AML-193 (cell line): ENCODE measurements at places on chromosomes 7 and 10.
A peak's percentile ranks its signal among the peaks of the same experiment; 100 is the strongest.

DNA sequence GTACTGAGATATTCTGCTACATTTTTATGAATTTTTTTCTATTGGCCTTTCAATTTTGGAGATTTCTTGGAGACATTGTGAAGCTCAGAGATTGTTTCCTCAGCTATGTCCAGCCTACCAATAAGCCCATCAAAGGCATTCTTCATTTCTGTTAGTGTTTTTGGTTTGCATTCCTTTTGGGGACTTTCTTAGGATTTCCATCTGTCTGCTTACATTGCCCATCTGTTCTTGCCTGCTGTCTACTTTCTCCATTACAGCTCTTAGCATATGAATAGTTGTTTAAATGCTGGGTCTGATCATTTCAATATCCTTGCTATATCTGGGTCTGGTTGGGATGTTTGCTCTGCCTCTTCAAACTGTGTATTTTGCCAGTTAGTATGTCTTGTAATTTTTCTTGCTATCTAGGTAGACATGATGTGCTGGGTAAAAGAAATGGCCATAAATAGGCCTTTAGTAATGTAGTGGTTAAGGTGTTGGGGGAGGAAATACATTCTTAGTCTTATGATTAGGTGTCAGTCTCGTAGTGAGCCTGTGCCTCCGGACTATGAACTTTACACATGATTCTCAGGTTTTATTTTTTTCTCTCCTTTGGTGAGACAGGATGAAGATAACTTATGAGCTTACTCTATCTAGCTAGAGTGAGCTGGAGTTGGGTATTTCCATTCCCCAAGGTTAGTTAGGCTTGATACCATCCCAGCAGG lies 32.6 kb upstream of the NME8 start:
- no peak for DNase-seq

DNA sequence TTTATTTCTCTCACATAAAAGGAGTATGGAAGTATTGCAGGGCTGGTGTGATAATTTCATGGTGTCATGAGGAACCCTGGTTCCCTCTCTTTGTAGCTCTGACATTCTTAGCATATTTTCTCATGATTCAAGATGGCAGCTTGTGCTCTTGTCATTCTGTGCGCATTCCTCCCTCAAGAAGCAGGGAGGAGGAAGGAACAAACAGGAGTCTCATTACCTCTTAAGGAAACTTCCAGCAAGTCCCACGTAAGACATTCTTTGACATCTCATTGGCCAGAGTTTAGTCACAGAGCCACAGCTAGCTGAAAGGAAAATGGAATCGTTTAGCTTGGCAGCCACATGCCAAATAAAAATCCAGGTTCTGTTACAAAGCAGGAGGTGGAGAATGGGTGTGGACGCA lies 546.8 kb downstream of the LRMDA start:
- no peak for DNase-seq

- no peak for DNase-seq
Measured at GRCh38 chr10:80471715-80472233, 17.7 kb downstream of the TSPAN14 start.

- no peak for DNase-seq
Measured at GRCh38 chr10:26567351-26567721, 129.2 kb downstream of the APBB1IP start.

DNA sequence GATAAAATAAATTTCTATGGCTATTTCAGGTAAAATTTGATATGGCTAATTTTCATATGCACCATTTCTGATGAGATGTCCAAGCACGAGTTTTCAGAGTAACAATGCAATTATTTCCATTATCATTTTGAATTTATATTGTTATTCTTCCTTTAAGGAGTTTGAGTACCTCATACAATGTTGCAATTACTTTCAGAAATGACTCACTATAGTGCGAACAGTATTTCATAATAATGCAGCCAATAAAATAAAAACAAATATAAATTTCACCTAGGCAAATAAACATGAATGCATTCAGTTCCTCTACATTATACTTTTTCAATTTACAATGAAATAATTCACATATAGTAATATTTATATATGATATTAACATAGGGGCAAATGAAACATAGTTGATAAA lies 78.8 kb upstream of the LRRN3 start:
- DNase-seq, result no peak

- no peak for DNase-seq
Measured at GRCh38 chr10:101464082-101464481, 110.1 kb downstream of the BTRC start.

DNA sequence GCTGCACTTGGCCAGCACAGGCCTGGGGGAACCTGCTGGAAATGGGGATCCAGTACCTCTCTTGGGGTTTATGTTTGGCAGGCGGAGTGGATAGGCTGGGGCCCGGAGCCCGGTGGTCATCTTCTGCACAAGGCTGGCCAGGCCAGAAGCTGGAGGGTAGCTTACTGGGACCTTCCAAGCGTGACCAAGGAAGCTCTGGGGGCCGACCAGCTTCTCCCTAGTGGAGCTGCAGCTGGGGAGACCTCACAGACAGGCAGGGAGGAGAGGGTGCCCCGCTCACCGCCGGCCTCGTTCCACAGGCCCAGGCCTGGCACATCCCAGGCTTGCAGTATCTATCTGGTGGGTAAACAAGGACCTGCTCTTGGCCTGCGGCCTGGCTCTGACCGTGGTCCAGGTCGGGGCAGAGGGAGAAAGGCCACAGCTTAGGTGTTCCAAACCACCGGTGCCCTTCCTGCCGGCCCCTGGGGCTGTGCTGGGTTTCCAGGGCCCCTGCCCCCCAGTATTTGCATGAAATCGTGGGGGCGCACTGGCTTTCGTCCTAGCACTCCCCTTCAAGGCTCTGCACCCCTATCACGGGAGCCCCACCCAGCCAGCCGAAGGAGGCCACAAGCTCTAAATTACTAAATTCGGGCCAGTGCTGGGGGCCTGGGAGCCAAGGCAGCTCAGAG lies 1.5 kb upstream of the ELFN1 start:
- DNase-seq, result no peak

GRCh38 chr7:127089146-127089545 lies 163.6 kb downstream of the GRM8 start:
- DNase-seq, result no peak

- no peak for DNase-seq
Measured at GRCh38 chr10:97771055-97771891, 526 bp downstream of the SFRP5 start.

DNA sequence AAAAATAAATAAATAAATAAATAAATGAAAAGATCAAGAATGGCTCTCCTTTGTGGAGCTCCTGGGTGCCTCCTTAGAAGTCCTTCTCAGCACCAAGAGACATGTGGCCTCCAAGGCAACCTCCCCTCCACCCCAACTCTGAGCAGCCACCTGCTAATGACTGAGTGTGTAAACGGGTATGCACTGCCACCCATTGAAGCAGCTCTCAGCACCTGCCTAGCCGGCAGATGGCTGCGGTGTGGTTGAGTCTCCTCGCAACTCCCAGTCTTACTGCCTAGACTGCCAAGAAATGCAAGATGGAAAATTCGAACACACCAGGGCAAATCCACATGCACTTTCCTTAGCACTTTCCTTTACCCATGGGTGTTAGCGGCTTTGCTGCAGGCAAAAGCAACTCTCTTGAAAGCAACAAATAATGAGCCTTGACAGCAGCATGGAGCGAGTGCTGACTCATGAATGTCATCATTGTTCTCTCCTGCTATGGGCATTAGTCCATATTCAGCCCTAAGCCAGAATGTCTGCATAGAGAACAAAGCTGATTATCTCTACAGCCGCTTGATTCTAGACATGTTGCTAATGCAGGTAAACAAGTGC lies 913.9 kb upstream of the AUTS2 start:
- no peak for DNase-seq

GRCh38 chr10:44960482-44961229 lies 1.1 kb downstream of the RASSF4 start:
- DNase-seq, result peak; percentile 19

DNA sequence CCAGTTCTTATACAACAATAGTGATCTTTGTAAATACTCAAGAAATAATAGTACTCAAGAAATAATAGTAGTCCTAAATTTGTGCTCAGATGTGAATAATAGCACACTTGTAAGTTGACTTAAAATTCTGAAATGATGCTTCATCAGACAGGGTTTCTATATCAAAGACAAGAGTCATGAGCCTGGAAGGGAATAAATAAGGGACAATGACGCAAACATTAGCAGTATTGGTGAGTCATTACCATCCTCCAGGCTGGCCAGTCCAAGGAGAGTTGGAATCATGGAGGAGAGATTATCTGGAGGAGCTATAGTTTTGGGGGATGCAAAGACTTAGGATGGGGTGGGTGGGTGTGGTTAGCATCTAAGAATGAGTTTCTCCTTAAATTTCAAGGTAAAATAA lies 6.1 kb upstream of the SH3PXD2A start:
- DNase-seq, result no peak

DNA sequence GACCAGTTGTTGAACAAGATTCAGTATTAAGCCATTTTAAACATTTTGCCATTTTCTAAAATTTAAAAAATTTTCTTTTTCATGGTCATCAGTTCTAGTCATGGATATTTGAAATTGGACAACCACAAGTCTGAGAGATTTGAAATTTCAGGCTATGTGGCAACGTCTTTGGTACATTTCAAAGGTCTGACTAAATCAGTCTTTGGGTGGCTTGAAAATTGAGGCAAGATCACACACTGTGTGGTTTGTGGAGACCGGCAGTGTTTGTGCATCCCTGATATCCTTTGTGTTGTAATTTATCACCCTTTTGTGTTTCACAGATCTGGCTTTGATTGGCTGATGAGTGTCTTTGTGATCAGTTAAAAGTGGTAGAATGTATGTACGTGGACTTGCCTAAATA lies 35.7 kb downstream of the CCAR1 start:
- DNase-seq, result no peak

GRCh38 chr10:30039988-30040387 lies 19.4 kb downstream of the JCAD start:
- DNase-seq, result no peak

GRCh38 chr7:135844903-135845302 lies 96.3 kb upstream of the FAM180A start:
- DNase-seq, result no peak

DNA sequence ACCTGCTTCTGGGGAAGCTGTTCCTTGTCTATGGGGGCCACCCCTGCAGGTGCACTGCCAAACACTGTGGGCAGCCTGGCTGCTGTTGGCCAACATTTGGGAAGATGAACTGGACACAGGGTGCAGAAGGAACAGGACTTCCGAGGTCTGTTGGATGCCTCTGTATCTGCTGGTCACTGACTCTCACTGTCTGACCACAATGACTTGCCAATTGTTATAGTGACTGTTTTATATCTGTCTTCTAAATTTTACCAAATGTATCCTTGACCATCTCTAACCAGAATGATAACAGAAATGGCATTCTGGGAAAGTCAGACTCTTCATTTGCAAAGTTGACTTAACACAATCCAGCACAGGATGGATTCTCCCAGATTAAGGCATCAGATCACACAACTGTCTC lies 214.0 kb upstream of the PRSS58 start:
- no peak for DNase-seq

GRCh38 chr7:11642841-11643240 lies 189.2 kb downstream of the THSD7A start:
- no peak for DNase-seq

DNA sequence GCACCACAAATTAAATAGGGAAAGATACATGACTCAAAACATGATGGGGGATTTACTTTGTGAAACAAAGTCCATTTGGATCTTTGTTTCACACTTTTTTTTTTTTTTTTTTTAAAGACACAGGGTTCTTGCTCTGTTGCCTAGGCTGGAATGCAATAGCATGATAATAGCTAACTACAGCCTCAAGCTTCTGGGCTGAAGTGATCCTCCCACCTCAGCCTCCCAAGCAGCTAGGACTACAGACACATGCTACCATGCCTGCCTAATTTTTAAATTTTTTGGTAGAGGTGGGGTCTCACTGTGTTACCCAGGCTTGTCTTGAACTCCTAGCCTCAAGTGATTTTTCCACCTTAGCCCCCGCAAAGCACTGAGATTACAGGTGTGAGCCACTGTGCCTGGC lies 172.6 kb upstream of the KLF14 start:
- DNase-seq, result no peak

GRCh38 chr7:69561266-69561960 lies 36.9 kb upstream of the AUTS2 start:
- no peak for DNase-seq

DNA sequence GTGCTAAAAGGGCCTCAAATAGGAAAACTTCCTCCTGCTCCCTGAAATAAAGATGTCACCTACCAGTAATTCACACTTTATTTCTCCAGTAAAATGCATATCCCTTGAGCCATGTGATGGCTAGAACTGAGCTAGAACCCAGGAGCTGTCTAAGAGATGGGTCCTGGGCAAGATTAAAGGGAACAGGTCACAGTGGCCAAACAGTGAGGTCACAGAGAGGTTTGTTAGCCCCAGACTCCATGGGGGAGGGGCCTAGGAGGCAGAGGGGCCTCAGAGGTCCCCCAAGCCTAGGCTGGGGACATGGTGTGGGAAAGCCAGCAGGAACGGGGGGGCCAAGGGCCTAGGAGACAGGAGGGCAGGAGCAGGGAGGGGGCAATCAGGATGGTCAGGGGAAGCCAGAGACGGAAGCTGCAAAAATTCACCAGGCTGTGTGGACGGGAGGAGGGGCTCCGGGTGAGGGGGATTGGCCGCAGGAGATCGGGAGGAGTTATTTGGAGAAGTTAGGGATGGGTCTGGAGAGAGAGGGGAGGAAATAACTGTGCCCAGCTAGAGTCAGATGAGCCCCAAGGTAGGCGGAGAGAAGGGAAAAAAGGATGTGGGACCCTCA lies 3.3 kb downstream of the FBXO24 start:
- DNase-seq, result no peak

DNA sequence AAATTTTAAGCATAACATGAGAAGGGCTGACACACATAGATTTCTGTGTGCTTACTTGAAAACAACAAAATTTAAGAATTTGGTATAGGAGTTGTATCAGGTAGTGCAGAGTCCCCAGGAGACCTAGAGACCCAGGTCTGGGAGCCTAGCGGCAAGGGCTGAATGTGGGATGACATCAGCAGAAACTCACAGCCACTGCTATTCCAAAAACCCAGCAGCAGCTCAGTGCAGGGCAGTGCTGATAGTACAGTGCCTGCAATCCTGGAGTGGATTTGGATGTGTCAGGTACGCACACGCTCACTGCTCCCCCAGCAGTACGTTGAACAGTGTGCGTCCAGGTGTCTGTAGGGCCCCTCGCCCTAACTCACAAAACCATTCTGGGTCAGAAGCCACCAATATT lies 87.1 kb downstream of the EGFR start:
- no peak for DNase-seq

DNA sequence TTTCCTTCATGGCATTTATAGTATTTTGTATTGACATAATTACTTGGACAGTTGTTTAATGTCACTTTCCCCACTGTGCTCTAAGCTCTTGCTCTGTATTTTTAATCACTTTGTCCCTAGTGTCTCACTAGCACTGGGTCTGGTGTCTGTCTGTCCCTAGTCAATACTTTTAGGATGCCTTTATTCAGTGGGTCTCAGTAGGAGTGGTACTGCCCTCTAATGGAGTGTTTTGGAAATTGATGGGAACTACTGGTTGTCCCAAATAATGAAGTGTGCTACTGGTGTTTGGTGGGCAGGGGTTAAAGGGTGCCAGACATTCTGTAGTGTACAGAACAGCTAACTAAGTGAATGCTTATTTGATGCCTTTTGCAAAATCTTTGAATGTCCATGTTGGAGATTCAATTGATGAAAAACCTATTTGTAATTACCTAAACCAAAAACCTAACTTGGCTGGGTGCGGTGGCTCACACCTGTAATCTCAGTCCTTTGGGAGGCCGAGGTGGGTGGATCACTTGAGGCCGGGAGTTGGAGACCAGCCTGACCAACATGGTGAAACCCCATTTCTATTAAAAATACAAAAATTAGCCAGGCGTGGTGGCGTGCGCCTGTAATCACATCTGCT lies 33.3 kb downstream of the CDK14 start:
- DNase-seq, result peak; percentile 55
